Cardiac muscle cell (in vitro differentiated cells and primary cell): ENCODE measurements at places on chromosomes 2 and 18.

- peak; percentile 45 for DNase-seq
Observed at GRCh38 chr2:222024932-222025880, 273.6 kb downstream of the PAX3 start.

GRCh38 chr18:3449512-3450011, 410 bp upstream of the TGIF1 start:
- peak; percentile 83 for DNase-seq

DNA sequence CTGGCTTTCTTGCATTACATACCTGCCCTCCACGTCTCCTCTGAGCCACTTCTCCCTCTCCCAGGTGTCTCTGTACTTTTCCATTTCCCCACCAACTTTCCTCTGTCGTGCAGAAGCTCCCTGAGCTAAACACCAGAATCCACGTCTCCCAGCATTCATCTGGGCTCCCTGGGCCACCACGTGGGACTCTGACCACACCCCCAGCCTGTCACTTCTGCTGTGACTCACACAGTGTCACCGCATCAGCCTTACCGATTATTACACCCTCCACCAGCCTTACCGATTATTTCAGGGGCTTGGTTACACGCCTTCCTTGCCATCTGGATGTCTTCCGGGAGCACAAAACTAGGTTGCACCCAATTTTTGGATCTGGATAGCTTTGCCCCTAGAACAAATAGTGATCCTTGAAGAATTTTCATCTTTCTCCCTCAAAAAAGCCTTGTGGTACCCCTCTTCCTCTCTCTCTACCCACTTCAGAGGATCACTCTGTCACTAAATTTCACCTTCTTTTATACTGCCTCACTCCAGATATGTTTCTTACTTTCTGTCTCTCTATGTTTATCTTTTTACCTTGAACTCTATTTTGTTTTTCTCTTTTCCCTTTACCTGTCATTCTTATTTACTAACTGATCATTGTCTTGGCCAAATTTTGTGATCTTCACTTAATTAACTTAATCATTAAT, 136.9 kb upstream of the CAB39 start:
- no peak for DNase-seq

- peak; percentile 69 for DNase-seq
Observed at GRCh38 chr2:223528036-223528435, 74.1 kb downstream of the SCG2 start.

DNA sequence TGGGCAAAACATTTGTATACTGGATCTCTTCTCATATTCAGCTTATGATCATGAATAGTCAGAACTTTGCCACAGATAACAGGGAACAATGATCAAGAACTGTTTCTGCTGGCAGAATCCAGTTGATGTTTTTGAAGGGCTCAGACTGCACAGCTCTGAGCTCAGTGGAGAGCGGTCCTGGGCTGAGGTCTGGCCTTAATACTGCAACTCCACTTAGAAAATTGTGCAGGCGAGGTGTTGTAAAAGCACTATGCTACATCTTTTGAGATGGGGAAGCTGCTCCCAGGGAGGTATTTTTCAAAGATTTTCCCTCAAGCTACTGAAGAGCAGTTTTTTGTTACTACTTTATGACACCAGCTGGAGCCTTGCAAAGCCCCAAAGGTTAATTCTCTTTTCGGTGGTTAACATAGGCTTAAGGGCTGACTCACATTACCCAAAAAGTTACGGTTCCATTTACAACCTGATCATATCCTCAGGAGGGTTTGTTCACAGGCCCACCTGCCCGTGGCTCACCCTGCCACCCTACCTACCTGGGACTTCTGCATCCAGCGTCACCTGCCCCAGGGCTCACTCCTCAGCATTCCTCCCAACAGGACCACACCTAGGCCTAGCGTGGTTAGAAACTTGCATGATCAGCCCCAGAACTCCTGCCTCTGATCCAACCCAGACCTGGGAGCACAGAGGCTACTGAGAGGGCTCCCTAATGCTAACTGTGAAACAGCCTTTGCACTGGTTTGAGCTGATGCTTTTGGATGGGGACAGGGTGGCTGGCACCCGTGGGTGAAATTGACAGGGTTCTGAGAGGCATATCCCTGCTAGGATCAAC, 114.4 kb downstream of the NCK2 start:
- no peak for DNase-seq

DNA sequence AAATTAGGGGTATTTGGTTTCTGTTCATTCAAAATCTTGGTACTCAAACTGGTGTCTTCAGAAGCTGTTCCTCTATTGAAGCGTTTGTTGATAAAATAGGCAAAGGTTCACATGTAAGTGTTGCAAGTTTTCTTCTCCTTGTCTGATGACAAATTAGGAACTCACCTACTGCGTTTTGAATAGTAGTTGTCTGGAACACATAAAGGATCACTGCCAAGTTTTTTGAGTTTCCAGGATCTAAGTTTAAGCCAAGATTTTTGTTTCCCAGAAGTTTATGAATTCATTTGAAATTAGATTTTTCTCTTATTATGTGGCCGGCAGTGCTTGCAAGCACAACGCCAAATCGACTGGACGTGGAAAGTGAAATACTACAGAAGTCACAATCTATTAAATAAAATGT, 85.4 kb downstream of the ARHGEF33 start:
- DNase-seq: no peak

- DNase-seq: no peak
Observed at GRCh38 chr2:95669441-95669991, 77.7 kb downstream of the TRIM43 start.

- peak; percentile 35 for DNase-seq
Observed at GRCh38 chr18:49399003-49399402, 61.4 kb downstream of the DYM start.

GRCh38 chr2:113136828-113137775, 9.7 kb downstream of the IL1RN start:
- DNase-seq: peak; percentile 57

- DNase-seq: no peak
Observed at GRCh38 chr2:158782616-158783015, 12.5 kb upstream of the DAPL1 start.
